ENCODE measurements at places on chromosomes 12 and 14.

DNA sequence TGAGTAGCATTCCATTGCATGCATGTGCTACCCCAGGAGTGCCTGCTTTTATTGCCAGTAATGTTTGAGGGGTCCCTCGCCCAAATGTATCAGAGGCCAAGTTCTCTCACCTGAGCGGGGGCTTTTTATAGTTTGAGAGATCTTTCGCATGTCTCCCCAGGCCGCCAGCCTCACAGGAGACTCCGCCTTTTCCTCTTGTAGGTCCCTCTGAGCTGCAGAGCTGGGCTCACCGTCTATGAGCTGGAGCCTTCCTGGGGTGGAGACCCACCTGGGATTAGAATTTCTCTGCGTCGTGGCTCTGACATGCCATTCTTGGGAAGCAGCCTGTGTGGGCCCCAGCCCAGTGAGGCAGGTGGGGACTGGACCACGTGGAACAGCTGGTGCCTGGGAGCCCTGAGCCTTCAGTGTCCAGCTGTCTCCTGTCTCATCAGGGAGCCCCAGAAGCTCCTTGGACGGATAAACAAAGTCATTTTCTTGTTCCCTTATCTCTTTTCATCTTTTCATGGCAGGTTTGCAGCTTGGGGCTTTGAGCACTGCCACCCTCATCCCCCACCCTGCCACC, 261.7 kb upstream of the CRY1 start:
- DNase-seq = no peak

- DNase-seq = peak; percentile 70
Measured at GRCh38 chr14:59028476-59029202, 159.8 kb upstream of the DAAM1 start.

- peak; percentile 73 for DNase-seq
Measured at GRCh38 chr12:93572712-93573551, 457 bp downstream of the SOCS2 start.

- no peak for DNase-seq
Measured at GRCh38 chr12:1325666-1326065, 268.7 kb downstream of the FBXL14 start.

DNA sequence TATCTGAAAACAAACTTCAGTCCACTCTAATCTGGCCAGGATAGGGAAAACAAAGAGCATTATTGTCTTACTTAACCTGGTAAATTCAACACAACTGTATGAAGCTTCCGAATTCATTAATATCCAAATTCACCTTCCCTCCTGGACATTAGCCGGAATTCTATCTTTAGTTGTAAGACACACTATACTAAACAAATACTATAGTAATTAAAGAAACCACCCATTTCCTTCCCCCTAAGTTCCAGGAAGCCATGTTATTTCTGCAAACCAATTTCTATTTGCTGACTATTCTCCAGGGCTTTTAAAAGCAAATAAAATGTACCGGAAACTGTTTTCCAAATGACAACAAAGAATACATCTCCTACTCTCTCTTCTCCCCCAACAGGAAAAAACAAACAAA, 122.7 kb upstream of the MDM1 start:
- DNase-seq = no peak

GRCh38 chr14:92649934-92650545, 98.4 kb downstream of the LGMN start:
- no peak for DNase-seq

- no peak for DNase-seq
Measured at GRCh38 chr14:63299351-63300110, 19.2 kb downstream of the GPHB5 start.

DNA sequence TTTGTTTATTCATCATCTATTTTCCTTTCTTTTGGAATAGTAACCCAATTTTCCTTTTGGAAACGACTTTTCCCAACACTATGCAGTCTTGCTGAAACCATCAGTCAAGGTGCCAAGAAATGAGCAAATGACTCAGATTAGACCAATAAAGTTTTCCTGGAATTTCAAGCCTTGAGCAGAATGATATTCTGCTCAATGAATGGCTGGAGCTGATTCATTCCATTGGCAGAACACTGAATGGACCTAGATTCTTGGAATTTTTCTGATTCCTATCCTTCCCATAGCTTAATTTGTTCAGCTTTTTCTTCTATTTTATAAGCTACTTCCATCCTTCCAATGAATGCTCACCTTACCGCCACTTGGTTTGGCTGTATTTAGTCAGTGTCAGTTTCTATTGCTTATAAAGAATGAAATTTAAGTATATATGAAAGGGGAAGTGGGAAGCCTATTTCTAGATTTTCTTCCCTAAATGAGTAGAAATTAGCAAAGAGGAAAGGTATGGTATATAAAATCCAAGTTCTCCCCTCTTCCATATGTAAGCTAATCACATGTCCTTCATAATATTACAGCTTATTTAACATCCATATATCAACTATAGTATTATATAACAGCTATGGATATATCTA, 89.0 kb downstream of the C14orf39 start:
- DNase-seq = no peak

GRCh38 chr14:99508896-99509629, 27.9 kb downstream of the CCNK start:
- DNase-seq = no peak

- DNase-seq = peak; percentile 49
Measured at GRCh38 chr14:40417777-40418401, 985.7 kb upstream of the FBXO33 start.

DNA sequence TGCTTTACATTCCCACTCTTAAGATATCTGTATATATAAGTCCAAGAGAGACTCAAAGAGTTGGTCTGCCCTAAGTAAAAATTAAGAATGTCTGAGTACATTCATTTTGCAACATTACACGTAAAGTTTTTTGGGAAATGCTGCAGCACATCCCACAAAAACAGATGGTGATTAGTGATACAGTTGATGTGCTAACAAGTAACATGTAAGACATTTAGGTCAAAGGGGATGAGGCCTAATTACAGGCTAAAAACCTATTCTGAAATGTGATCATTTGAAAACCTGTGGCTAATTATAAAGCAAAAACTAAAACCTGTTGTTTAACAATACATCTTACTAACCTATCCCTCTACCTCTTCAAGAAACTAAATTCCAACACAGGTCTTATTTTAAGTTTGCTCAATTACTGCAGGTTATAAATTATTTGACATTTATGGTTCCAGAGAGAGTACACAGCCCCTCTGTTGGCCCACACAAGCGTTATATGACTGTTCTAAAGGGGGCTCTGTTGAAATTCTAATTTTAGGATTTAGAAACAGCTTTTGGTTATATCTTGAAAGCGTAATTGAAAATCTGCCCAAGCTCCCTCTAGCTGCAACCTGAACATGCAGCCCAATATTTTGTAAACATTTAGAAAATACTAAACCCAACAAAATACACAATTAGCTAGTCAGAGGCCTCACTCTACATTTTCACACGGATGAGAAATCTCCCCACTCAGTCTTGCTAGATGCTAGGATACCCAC, 42.9 kb downstream of the BRAP start:
- no peak for DNase-seq

DNA sequence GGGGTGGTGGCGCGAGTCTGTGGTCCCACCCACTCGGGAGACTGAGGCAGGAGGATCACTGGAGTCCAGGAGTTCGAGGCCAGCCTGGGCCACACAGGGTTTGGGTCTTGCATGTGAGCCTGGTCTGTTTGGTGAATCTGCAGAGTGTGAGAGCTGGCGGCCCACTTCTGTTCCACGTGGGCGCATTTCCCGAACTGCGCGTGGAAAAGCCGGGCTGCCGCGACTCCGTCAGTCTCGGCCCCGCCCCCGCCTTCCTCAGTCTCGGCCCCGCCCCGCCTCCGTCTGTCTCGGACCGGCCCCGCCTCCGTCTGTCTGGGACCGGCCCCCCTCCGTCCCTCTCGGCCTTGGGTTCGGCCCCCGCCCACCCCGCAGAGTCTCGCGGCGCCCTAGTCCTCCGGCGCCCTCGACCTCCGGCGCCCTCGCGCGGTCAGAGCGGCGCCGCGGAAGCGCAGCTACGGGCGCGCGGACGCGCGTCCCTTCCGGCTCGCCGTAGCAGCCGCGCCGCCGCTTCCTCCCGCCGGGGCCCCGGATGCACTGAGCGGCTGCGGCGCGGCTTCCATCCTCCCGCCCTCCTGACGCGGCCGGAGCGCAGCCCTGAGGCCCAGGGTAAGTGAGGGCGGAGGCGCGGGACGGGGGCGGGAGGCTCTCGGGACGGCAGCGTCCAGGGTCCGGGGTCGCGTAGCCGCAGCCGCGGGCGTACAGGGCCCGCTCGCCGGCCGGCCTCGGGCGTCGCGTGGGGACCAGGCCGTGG, at the start of gene EP400:
Gene EP400, plus strand, starts transcription at position 512 of the 751 bp plus-strand sequence. CDS start 10,678 bp downstream, outside the sequence.
- peak; percentile 98 for DNase-seq

DNA sequence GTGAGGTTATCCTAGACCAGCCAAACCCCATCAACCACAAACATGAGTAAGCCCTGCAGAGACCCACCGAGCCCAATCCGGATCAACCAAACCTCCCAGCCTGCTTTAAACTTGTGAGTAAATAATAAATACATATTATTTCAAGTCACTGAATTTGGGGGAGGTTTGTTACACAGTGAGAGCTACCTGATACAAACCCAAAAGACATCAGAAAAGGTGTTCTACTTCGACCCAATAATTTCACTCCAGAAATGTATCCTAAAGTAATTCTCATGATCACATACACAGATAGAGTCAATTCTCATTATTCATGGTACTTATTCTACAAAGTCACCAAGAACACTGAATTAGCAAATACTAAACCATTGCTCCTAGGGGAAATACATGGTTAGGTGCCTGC, 16.2 kb upstream of the CORO1C start:
- DNase-seq = no peak

DNA sequence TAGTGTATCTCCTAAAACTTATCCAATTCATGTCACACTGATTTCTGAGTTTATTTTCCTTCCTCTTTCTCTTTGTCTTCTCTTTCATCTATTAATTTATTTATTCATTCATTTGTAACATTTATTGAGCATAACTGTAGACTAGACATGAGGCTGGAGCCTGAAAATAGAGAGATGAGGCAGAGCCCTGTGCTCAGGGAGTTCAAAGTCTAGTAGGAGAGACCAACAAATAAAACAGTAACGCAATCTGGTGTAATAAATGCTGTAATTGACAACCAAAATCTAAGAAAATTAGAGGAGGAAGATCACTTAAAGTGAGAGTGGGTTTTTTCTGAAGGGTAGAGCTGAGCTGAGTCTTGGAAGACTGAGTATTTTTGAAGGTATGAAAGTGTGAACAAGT, 87.5 kb downstream of the POLR3B start:
- DNase-seq = no peak

- DNase-seq = no peak
Measured at GRCh38 chr14:68681256-68682011, 111.4 kb downstream of the ZFP36L1 start.

- no peak for DNase-seq
Measured at GRCh38 chr14:89240414-89240813, 176.6 kb downstream of the FOXN3 start.

DNA sequence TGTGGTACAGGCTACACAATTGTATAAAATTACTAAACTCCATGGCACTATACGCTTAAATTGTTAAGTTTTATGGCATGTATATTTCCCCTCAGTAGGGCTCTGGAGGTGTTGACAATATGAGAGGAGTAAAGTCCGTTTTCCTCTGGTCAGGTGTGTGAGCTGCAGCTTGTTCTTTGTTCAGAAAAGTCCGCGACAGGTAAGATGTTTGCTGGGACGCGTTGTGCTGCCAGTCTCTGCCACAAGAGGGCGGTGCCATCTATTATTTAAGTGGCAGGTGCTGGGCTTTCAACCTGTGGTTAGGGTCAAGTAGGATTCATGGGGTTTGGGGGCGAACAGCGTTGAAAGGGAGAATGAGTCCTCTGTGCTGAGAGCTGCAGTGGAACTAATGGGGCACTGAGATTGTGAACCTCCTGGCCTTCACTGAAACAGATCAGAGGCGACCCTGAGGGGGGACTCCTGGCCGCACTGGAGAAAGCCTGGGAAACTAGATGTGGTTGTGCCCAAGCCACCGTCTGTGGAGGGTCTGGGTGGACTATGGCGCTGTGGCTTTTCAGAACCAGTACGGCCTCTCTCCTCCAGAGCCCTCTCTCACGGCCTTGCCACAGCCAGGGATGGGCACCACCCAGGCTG, 179.0 kb downstream of the SLC15A4 start:
- peak; percentile 64 for DNase-seq

DNA sequence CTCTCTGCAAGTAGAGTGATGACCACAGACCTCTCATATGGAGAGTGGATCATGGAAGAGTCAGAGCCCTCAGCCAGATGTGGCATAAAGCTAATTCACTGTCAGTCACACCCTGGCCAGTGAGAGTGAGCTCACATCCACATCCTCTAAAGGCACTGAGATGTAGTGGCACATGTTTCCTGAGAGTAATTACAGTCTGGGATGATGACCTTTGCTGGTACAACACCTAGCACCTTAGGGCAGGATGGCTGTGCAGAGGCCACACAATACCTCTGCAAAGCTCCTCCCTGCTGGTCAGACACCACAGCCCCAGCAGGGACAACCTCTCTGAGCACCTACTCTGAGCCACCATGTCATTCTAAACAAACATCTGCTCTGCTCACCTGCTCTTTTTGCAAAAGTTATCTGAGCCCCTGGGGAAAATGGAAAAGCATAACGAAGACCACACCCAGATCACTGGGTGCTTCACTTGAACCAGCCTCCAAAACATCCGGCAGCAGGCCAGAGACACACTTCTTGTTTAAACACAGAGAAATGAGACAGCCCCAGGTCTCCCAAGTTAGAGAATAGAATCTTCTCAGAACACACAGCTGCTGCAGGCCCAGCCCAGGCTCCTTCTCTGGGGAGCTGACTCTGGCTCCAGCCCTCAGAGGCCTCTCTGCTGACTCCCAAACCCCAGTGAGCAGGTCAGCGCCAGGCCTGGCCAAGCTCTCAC, 30.3 kb downstream of the PITPNM2 start:
- no peak for DNase-seq

GRCh38 chr12:47921907-47922306, 17.1 kb upstream of the VDR start:
- no peak for DNase-seq

DNA sequence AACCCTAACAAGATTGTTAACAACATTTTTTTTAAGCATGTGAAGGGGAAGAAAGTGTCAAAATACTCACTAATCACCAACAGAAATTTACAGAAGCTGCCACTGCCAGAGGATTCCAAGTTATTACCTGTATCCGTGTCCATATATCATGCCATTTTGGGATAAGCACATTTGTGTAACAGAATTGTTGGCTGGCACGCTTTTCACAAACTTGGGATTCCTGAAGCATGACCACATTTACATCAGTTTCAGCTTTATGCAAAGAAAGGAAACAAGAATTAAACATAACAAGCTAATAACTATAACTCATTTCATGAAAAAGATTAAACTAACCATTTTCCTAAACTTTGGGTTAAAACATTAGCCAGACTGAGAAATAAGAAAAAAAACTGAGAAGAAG, 5.9 kb downstream of the NEMP1 start:
- no peak for DNase-seq

- no peak for DNase-seq
Measured at GRCh38 chr12:8742501-8742900, 44.7 kb downstream of the RIMKLB start.

DNA sequence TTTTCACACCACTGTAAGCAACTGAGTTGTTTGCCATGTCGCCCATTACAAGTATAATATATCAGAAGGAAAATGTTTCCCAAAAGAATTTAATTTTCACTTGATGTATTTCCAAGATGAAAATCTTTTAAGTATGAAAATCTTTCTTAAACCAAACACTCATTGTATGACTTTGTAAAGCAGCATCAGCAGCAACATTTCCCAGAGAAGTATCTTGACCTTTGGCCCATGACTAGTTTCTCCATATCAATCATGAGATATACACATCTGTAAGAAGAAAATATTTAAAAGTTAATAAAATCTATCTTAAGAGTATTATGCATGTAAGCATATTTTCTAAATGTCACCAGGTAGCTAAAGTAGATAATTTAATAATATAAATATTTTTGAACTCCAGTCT, 52.8 kb downstream of the ATP2B1 start:
- DNase-seq = no peak

GRCh38 chr12:119710374-119710964, 42.5 kb downstream of the PRKAB1 start:
- DNase-seq = no peak
